Right lobe of liver (tissue), 6 donors: ENCODE measurements at places on chromosomes 7 and 10. TPM values are rescaled to one million over a fixed set of nuclear protein-coding genes. Genes with fewer than 3 reads are reported as not detected.

DNA sequence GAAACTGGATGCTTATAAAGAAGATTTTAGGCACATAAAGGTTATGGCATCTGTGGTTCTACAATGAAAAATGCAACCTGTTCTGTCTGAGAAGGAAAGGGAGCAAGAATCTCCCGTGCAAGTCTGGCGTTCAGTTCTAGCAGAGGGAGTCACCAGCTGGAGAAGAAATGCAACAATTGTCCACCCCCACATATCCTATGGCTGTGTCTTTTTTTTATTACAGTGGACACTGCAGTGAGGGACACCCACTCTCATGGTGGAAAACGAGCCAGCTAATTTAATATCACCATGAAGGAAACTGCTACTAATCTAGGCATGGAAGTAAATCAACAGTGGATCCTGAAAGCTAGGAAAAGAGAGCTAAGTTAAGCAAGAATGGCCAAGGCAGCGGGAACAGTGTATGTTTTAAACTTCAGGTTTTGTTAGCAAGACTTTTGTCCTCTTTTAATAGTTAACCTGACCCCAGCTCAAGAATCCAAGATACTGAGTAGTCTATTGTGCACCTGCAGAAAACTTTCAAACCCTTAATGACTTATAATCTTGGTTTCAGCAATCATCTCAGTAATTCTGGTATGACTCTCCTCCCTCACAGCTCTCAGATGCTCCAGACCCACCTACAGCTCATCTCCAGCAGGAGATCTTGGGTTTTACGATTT is 149.3 kb downstream of the FGFR2 start:
- H3K4me3 ChIP-seq = no peak overlapping the region
- H3K4me1 ChIP-seq = no peaks in the 10 kb centered on the region
- no peaks in the 10 kb centered on the region for H3K27me3 ChIP-seq
- H3K36me3 ChIP-seq = no peaks in the 10 kb centered on the region
- H3K27ac ChIP-seq = no peak overlapping the region

GRCh38 chr7:75850235-75850634 is 28.6 kb upstream of the RHBDD2 start:
- no peaks in the 10 kb centered on the region for H3K27me3 ChIP-seq
- no peak for DNase-seq
- H3K27ac ChIP-seq = no peak overlapping the region
- H3K4me1 ChIP-seq = peaks cover 5% of the 10 kb centered on the region
- no peaks in the 10 kb centered on the region for H3K36me3 ChIP-seq

DNA sequence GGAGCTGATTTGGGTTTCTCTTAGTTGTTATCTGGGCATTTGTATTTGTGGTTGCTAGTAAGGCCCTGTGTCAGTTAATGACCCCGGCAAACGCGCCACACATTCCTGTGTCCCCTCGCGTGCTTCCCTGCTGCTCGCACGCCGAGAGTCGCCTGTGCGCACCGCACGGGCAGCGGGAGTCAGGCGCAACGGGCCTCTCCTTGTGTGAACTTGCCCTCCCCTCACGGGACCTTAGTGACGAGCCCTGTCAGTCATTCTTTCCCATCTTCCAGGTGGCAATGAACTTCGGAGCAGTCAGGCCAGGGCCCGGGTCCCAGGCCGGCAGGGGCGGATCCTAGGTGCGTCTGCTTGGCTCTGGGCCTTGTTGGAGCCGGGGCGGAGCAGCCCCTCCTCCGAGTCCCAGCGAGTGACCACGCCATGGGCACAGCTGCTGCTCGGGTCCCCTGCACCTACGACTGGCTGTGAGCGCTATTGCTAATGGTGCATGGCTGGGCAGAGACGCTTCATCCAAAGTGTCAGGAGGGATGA is 12.4 kb upstream of the PRKAR1B start:
- no peak overlapping the region for H3K4me3 ChIP-seq
- H3K36me3 ChIP-seq = no peaks in the 10 kb centered on the region
- DNase-seq = no peak
- no peak overlapping the region for H3K27ac ChIP-seq
- no peaks in the 10 kb centered on the region for H3K27me3 ChIP-seq

GRCh38 chr10:112176543-112176942 is 7.0 kb downstream of the GPAM start:
- no peaks in the 10 kb centered on the region for H3K27me3 ChIP-seq
- H3K4me1 ChIP-seq = peaks cover 45% of the 10 kb centered on the region
- H3K27ac ChIP-seq = peak overlapping the region; percentile 21
- H3K36me3 ChIP-seq = peaks cover 11% of the 10 kb centered on the region

- no peak overlapping the region for H3K27ac ChIP-seq
- no peaks in the 10 kb centered on the region for H3K4me1 ChIP-seq
- no peaks in the 10 kb centered on the region for H3K27me3 ChIP-seq
- DNase-seq = no peak
- no peaks in the 10 kb centered on the region for H3K36me3 ChIP-seq
- H3K4me3 ChIP-seq = no peak overlapping the region
These were observed 88.1 kb downstream of the ANKIB1 start for GRCh38 chr7:92333866-92334265.

- no peaks in the 10 kb centered on the region for H3K4me1 ChIP-seq
- H3K4me3 ChIP-seq = no peak overlapping the region
- H3K27ac ChIP-seq = no peak overlapping the region
- H3K36me3 ChIP-seq = no peaks in the 10 kb centered on the region
These were observed 1.3 kb upstream of the CLDN12 start for GRCh38 chr7:90401989-90402388.

GRCh38 chr7:88147949-88148348 is 71.9 kb downstream of the SRI start:
- no peak for DNase-seq
- H3K4me3 ChIP-seq = no peak overlapping the region
- H3K4me1 ChIP-seq = no peaks in the 10 kb centered on the region

GRCh38 chr7:10998996-10999757 is 25.5 kb downstream of the PHF14 start:
- H3K27ac ChIP-seq = no peak overlapping the region
- DNase-seq = no peak
- no peaks in the 10 kb centered on the region for H3K27me3 ChIP-seq

- H3K4me1 ChIP-seq = no peaks in the 10 kb centered on the region
- H3K27me3 ChIP-seq = no peaks in the 10 kb centered on the region
- H3K4me3 ChIP-seq = no peak overlapping the region
- H3K27ac ChIP-seq = no peak overlapping the region
These were observed 39.7 kb downstream of the RASGEF1A start for GRCh38 chr10:43226851-43227845.

DNA sequence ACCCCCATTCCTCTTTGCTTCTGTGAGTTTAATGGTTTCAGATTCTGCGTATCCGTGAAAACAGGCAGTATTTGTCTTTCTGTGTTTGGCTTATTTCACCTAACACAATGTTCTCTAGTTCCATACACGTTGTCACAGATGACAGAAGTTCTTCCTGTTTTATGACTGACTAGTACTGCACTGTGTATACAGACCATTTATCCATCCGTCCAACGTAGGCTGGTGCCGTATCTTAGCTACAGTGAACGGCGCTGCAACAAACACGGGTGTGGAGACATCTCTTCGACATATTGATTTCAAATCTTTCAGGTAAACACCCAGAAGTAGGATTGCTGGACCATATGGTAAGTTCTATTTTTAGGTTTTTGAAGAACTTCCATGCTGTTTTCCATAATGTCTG is 181.7 kb downstream of the PARD3 start:
- DNase-seq = no peak
- H3K36me3 ChIP-seq = no peaks in the 10 kb centered on the region
- H3K27ac ChIP-seq = no peak overlapping the region
- no peaks in the 10 kb centered on the region for H3K27me3 ChIP-seq

SPDYE16 gene
- total RNA-seq = 0.14 TPM

SFTPA1 gene
- 0.12 TPM for total RNA-seq

MUC12 gene
- not detected for total RNA-seq

PVRIG gene
- 0.17 TPM for total RNA-seq

PTPRN2 gene
- total RNA-seq = 0.67 TPM
